ENCODE measurements at places on chromosomes 7 and 10. TPM values are rescaled to one million over a fixed set of nuclear protein-coding genes. Genes with fewer than 3 reads are reported as not detected.

Gene AKR1D1
- not detected for total RNA-seq

DNA sequence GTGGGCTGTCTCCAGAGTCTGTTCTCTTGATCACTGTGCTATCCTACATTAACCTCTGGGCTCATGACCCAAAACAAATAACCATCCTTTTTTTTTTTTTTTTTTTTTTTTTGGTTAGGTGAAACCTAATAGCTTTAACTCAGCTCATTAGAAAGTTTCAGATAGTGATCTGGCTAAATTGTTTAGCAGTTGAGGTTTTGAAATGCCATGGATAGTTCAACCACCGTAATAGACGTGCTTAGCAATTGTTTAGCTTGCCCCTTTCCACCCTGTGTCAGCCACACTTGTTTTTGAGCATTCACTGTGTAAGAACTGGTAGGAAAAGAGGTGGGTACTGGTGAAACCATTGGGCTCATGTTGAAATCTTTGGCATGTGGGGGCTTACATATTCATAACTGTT is 3.8 kb downstream of the PLCE1 start:
- DNase-seq: no peak

- DNase-seq: no peak
These were observed 402.9 kb upstream of the FOXK1 start for GRCh38 chr7:4279216-4279615.

Gene LRIT1
- not detected for total RNA-seq
